ENCODE measurements at places on chromosomes 4 and X.
A peak's percentile ranks its signal among the peaks of the same experiment; 100 is the strongest.

DNA sequence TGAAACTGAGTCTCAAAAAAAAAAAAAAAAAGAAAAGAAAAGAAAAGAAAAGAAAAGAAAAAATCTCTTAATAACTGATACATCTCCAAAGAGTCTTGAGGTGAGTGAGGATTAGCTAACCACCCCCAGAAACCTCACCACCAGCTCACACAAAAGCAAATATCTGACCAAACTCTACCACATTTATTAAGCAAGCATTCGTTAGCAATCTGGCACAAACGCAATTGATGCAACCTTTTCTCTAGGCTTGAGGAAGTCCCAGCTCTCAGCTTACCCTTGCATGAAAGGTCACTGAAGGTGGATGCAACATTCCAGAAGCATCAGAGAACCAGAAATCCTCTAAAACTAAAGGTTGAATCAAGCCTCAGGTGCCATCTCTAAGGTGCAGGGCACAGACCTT lies 231.9 kb upstream of the BCOR start:
- no peak for DNase-seq

DNA sequence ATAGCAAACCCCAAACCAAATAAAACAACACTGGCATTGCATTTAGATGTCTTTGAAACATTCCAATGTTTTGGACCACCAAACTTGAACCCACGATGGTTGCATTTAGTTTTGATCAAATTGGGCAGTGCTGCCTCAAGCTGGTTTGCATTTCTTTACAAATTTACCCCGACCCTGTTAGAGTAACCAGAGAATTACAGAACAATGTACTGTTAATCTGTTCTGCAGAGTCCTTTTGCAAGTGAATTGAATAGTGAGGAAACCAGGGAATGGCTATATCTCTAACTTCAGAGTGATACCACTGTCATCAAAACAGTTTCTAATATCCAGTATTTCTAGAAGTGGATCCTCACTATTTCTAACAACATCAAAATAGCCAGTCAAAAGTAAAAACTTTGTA lies 49.5 kb upstream of the GYPA start:
- DNase-seq = no peak

GRCh38 chrX:17285983-17286382 lies 89.0 kb upstream of the NHS start:
- DNase-seq = no peak

DNA sequence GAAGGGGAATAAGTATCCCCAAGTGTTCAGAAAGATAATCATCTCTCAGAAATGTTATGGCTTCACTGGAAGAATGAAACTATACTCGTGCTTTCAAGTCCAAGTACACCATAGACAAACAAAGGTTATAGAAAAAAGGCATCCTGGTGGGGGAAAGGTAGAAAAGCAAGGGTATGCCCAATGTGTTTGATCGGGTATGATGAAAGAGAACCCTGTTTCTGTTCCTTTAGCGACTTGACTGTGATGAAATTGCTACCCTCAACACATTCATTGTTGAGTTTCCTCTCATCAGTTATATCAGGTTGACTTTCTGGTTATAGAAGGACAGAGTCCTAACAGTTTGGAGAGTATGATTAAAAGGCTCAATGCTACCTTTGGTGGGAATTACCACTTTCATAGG lies 464.3 kb downstream of the GRXCR1 start:
- no peak for DNase-seq

- no peak for DNase-seq
Measured at GRCh38 chr4:183398298-183399125, 45.9 kb upstream of the CDKN2AIP start.

DNA sequence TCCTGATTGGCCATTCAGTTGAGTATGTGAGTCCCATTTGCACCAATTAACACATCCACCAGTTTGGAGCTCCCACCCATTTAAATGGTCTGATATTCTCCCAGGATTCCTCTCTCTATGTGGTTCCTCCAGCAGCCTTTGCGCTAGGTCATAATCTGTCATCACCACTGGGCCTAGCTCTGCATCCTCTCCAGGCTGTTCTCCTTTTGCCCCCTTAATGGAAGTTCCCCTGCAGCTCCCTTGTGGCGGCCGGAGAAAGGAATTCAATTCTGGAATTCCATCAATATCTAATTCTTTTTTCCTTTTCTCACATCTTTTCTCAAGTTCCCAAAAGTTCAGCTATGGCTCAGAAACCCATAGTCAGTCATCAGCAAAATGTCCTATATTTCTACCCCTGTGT lies 2184.4 kb upstream of the AGA start:
- DNase-seq = no peak

- no peak for DNase-seq
Measured at GRCh38 chrX:446245-446644, 59.5 kb upstream of the PPP2R3B start.

GRCh38 chrX:9183481-9183880 lies 149.6 kb upstream of the FAM9B start:
- no peak for DNase-seq

DNA sequence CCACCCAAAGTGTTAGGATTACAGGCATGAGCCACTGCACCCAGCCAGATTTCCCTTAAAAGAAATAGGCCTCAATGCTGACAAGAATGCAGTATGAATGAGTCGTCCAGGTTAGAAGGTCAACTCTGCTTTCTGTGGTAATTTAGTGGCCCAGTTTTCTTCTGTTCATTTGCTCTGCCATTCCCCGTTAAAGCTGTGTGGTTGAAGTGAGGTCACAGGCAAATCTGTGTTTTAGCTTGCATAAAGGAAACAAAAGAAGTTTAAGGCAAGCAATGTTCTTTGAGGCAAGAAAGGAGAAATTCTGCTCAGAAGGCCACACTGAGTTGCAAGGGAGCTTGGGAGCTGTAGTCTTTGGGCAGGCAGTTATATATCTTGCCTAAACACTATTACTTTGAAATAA lies 176.8 kb downstream of the LARP7 start:
- no peak for DNase-seq

GRCh38 chrX:103585411-103586313 lies at the start of gene TCEAL4:
TSS of gene TCEAL4 (plus strand) at chrX:103585515. CDS start at chrX:103586676, 1,161 bp downstream.
- peak; percentile 20 for DNase-seq

- DNase-seq = no peak
Measured at GRCh38 chr4:189117426-189117825, 823.2 kb upstream of the FRG1 start.

DNA sequence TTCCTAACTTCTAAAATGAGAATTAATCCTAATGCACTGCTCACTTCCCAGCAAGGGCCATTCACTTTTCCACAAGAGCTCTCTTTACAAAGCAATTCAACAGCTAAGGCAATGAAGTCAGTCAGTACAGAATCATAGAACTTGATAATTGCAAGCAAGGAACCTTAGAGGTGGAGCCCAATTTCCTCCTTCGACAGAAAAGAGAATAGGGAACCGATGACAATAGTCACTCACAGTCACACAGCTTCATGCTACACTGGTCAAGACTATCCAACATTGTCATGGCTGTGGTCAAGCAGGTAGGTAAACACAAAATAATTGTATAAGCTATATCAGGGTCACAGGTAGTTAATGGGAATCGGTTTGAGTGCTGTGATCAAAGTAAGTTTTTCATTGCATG lies 90.0 kb downstream of the ELOVL6 start:
- DNase-seq = no peak

DNA sequence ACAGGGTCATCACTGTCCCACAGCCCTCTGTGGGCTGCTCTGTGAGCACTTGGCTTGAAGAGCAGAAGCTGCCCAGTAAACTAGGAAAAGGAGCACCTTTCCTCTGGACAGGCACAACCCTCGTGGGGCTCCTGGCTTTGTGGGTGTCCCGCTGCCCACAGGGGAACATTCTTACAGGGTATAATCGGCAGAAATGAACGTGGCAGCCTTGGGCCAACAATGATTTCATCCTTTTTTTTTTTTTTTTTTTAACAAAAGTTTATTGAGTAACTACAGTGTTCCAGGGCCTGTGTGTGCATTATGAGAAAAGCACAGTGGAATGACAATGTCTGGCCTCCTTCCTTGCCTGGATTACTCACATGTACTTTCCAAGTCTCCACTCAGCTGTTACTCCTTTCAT lies 197.2 kb downstream of the PDGFC start:
- no peak for DNase-seq

DNA sequence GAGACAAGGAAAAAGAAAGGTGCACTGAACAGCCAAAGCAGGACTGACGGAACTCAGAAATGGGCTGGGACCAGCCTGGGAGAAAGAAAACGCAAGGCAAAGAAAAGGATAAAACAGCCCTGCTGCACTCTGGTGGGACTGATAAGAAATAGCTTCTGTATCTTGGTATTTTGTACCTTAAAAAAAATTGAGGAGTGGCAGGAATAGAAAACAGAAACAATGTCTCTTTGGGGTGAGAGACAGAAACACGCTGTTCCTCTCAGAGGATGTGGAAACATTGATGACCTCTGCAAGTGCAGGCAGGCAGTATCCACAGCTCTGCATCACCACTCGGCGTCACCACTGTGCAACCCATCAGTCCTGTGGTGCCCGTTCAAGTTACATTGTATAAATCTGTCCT lies 152.5 kb upstream of the SPRY1 start:
- no peak for DNase-seq
